NCI-H748 treated with DMSO at 0.1 percent for 48 hours (cell line): ENCODE measurements at places on chromosomes 16 and 17.

DNA sequence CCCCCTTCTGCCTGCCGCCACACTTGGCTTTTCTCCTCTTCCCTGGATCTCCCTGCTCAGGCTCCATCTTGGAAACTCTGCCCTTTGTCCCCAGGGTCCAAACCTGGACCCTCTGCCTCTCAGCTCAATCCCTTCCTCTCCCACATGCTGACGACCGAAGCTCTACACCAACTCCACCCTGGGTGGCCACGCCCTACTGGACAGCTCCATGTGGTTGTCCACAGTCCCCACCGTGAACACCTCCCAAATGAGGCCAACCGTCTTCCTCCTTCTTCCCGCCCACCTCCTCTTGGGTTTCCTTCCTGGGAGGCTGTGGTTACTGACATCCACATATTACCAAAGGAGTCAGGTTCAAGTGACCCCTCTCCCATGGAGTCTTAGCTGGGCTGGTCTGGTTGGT is 22.6 kb upstream of the MLKL start:
- DNase-seq: no peak

GRCh38 chr17:73803964-73804435 is 159.8 kb upstream of the SDK2 start:
- DNase-seq: peak; percentile 77

DNA sequence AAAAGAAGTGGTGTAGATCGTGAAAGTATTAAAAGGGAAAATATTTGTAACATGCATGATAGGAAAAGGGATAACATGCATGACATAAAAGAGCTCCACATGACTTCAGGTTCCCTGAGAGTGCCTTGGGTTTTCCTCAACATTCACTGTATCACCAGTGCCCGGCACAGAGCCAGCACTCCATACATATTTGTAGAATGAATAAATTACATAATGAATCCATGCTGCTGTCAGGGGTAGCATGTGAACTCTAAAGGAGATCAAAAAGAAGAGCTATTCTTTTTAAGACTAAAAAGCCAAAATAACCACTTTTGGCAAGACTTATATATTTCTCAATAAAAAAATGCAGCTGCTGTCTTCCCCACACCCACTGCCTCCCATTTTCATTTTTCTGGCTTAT is 2.7 kb upstream of the ZNF594 start:
- DNase-seq: no peak

GRCh38 chr17:29131814-29132682 is 48.1 kb downstream of the MYO18A start:
- no peak for DNase-seq
